ELF-1 (cell line): ENCODE measurements at places on chromosomes 2 and 18.

DNA sequence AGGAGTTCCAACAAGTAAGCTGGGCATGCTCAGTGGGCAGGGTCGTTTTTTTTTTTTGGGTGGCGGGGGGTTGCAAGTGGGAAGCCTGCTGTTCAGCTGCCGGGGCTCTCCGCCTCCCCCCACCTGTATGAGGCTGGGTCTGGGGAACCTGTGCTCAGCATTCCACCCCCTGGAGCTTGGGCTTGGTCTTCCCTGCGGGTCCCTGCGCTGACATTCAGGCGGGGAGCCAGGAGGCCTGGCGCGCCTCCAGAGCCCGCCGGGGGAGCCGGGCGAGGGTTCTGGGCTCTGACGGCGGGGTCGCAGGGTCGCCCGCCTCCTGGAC, 822 bp upstream of the GPD2 start:
- DNase-seq = no peak

DNA sequence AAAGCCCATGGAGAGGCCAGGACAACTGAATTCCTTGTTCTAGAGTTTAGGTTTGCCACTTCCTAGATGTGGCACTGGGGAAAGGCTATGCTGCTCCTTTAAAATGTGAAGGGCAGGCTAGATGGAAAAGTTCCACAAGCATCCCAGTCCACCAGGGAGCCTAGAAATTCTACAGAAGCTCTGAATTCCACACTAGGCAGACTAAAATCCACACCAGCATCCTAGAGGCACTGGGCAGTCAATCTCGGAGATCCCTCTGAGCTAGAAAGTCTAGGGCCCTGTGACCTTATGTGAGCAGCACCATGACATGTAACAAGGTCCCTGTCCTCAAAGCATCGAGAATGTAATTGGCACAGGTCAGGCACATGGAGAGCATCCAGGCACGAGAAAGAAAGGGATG, 71.5 kb downstream of the LYPD1 start:
- DNase-seq = no peak

DNA sequence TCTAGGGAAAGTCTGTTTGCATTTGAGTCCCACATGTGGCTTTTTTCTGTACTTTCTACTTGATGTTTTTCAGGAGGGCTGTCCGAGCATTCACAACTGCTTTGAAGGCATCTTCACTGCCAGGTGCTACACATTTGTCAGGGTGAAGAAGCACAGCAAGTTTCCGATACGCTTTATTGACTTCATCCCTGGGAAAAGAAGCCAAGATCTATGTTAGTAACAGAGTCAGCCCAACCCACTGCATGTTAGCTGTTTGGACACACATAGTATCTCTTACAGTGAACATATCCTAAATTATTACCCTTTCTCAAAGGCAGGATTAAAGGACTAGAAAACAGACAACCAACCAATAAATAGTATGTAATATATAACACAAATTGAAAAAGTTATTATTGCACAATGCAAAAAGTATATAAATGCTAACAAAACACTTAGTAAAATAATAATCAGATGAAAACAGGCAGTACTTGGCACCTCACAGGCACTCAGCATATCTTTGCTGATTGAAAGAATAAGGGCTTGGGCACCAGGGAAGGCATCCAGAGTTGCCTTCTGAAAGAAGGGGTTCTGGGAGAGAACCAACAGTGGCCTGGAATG, 24.1 kb downstream of the DNAJC27 start:
- no peak for DNase-seq

DNA sequence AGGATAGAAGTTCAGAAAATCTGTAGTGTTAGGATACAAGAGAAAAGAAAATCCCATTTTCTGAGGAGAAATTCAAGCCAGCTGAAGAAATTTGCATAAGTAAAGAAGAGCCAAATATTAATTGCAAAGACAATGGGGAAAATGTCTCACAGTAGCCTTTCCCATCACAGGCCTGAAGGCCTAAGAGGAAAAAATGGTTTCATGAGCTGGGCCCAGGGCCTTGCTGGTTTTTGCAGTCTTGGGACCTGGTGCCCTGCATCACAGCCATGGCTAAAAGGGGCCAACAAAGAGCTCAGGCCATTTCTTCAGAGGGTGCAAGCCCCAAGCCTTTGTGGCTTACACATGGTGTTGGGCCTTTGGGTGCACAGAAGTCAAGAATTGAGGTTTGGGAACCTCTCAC, 413.6 kb upstream of the CYRIA start:
- DNase-seq = no peak

GRCh38 chr2:174493549-174494331, 6.9 kb upstream of the GPR155 start:
- no peak for DNase-seq
